ENCODE measurements at places on chromosomes 16 and 17. TPM values are rescaled to one million over a fixed set of nuclear protein-coding genes. Genes with fewer than 3 reads are reported as not detected.

- peak; percentile 56 for DNase-seq
These were observed 23.1 kb upstream of the MMD start for GRCh38 chr17:55444471-55445441.

Gene C17orf50
- not detected for total RNA-seq

Gene KCNJ16
- total RNA-seq, result not detected

GRCh38 chr17:79183293-79184158 lies 108.9 kb downstream of the ENGASE start:
- no peak for DNase-seq

Gene KRTAP4-6
- not detected for total RNA-seq

Gene STH
- not detected for total RNA-seq

Gene ERBB2
- total RNA-seq, result 42.2 TPM

DNA sequence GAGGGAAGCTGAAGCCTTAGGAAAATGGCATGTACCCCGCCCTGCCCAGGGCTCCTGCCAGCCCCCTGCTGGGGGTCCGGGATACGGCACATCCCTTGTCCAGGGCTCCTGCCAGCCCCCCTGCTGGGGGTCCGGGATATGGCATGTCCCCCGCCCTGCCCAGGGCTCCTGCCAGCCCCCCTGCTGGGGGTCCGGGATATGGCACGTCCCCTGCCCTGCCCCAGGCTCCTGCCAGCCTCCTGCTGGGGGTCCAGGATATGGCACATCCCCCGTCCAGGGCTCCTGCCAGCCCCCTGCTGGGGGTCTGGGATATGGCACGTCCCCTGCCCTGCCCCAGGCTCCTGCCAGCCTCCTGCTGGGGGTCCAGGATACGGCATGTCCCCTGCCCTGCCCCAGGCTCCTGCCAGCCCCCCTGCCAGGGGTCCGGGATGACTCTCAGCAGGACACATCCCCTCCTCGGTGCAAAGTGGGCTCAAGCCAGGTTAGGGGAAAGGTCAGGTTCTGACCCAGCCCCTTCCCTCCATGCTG lies 43.2 kb downstream of the RPH3AL start:
- no peak for DNase-seq

- no peak for DNase-seq
These were observed 742 bp upstream of the NUTF2 start for GRCh38 chr16:67846063-67846319.

DNA sequence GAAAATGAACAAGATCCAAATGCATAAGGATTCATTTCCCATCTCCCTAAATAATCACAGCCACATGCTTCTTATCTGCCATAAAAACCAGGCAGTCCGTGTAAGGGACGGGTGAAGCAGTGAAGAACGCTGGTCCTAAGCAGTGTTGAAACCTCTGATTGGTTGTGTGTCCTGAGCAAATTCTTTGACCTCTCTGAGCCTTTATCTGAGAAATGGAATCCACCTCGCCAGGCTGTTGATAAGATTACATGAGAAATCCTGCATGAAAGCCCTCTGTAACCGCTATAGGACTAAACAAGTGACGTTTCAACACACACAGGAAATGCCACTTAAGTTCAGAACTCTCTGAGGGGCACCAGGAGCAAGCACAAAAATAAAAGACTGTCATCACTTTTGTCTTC lies 26.8 kb downstream of the GAS7 start:
- DNase-seq, result peak; percentile 96

DNA sequence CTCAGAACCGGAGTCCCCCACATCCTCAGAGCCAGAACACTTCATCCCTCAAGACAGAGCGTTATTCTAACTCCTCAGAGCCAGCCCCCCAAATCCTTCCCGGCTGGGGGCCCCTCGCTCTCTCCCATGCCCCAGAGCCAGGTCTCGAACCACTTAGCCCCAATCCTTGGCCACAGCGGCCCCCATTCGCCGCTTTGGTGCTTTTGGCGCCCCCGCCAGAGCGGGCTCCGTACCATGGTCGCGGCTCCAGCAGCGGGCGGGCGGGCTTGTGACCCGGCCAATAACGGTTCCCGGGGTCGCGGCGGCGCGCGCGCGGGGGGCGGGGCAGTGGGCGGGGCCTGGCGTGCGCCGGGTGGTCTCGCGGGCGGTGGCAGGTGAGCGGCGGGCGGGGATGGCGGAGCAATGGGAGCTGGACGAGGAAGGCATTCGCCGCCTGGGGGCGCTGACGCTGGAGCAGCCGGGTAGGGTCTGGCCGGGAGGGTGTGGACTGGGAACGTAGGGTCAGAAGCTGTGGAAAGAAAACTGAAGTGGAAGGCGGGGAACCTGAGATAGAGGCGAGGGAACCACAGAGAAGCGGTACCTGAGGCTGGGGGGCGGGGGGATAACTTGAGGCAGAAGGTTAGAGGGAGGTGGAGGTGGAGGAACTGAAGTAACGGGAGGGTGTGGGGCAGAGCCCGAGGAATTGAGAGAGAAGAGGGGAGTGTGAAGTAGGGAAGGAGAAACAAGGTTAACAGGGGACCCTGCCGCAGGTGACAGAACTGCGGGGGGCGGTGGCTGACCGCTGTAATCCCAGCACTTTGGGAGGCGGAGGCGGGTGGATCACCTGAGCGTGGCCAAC lies at the start of the genes KCTD19 and LRRC36:
Gene KCTD19, minus strand, starts transcription at position 270 of the 838 bp plus-strand sequence. Its CDS starts 34 bp downstream, at position 236.
Gene LRRC36, plus strand, starts transcription at position 344 of the 838 bp plus-strand sequence. Its CDS starts 48 bp downstream, at position 392.
- DNase-seq, result peak; percentile 37

Gene TSPAN10
- total RNA-seq, result 2.3 TPM

DNA sequence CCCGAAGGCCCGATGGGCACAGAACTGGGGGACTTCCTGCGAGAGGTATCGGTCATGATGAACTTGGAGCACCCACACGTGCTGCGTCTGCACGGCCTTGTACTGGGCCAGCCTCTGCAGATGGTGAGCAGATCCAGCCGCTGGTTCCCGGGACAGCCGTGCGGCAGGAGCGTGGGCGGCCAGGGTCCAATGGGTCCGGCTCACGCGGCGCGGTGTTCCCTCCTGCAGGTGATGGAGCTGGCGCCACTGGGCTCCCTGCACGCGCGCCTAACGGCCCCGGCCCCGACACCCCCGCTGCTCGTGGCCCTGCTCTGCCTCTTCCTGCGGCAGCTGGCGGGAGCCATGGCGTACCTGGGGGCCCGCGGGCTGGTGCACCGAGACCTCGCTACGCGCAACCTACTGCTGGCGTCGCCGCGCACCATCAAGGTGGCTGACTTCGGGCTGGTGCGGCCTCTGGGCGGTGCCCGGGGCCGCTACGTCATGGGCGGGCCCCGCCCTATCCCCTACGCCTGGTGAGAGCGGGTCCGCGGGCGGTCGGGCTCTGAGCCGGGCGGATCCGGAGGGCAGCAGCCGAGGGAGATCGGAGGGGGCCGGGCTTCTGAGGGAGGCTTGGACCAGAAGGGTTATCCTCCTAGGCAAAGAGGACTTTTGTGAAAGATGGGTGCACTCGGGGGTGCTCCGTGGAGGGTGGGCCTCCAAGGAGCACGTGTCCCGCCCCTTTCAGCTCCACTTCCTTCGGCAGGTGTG lies 3.0 kb downstream of the TNK1 start:
- peak; percentile 31 for DNase-seq

DNA sequence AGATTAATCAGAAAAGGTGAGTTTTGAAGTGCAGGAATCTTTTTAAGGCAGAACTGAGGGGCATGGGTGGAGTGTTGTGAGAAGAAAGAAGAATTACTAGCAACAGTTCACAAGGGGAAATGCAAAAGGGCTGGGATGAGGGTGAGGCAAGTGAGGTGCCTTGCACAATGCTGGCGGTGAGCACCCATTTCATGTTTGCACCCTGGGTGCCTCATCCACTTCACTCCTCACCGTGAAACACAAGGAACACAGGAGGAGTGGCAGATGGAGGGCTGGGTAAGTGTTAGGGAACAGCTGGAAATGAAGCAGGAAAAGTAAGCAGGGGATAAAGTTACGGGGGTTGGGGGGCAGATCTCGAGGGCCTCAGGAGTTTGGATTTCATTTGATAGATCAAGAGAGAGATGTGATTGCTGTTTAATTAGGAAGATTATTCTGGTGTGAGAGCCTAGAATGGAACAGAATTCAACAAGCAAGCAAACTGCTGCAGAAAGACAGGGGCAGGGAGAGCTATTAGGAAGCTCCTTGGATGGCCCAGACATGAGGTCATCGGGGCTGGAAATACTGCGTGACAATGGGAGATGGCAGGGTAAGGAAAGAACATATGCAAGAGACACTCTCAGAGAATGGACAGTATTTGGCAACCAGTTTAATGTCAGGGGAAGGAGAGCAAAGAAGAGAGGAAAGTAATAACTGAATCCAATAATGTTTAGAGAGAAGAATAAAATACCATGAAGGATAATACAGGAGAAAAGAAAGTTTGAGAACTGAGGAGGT lies 8.3 kb upstream of the HEATR6 start:
- DNase-seq, result peak; percentile 63

Gene GINS2
- 8.6 TPM for total RNA-seq

Gene NDUFAF8
- total RNA-seq, result 32.2 TPM

Gene SPN
- total RNA-seq, result not detected

All from fibroblast of villous mesenchyme (primary cell).